Adipocyte (in vitro differentiated cells): ENCODE measurements at places on chromosomes 13 and 19.

GRCh38 chr13:109447667-109448066 lies 338.7 kb downstream of the IRS2 start:
- DNase-seq: no peak

GRCh38 chr19:51702825-51703574 lies 9.9 kb downstream of the SPACA6 start:
- DNase-seq: no peak

GRCh38 chr13:112616586-112617362 lies 28.8 kb upstream of the TUBGCP3 start:
- DNase-seq: peak; percentile 60

DNA sequence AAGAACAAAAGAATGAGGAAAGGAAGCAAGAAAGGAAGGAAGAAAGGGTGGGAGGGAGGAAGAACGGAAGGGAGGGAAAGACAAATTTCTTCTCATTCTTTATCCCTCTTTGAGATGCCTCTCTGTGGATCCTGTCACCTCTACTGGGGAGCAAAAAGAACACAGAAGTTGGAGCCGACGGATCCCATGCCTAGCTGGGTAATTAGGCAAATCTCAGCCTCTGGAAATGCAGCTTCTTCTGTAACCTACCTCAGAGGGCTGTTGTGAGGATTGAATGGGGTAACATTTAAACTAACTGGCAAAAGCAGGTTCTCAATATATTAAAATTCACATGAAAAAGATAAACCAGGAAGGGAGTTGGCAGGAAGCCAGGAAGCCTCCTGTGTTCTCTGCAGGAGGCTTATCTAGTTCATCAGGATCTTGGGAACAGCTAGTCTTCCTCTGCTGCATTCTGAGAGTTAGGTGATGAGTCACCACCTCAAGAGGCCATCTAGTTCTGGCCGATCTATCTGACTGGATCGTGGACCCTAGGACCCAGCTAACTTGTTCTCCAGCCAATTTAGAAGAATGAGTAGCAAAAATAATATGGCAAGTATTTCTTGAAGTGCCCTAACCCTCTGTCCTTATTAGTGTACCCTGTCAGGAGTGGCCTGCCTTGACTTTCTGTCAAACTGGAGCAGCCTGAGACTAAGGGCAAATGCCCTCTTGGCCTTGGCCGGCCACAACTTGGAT lies 15.2 kb upstream of the CPB2 start:
- peak; percentile 15 for DNase-seq

DNA sequence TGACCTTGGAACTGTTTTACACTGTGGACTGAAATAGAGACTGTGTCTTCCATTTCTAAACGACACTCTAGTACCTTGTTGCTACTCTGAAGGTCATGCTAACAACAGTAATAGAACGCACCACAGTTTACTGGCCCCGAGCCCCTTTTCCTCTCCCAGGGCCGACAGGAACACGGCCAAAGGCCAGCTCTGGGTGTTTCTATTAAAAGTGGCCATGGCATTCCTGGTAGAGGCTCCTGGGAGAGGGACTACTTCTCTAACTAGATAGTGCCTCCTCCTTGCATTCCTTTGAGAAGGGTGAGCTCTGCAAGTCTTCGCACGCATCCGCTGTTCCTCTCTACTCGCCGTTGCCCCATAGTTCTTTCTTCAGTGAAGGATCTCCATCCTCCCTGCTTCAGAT lies 18.7 kb upstream of the SIAH3 start:
- no peak for DNase-seq

- no peak for DNase-seq
Measured at GRCh38 chr13:68749796-68750195, 1357.8 kb upstream of the ATXN8OS start.

DNA sequence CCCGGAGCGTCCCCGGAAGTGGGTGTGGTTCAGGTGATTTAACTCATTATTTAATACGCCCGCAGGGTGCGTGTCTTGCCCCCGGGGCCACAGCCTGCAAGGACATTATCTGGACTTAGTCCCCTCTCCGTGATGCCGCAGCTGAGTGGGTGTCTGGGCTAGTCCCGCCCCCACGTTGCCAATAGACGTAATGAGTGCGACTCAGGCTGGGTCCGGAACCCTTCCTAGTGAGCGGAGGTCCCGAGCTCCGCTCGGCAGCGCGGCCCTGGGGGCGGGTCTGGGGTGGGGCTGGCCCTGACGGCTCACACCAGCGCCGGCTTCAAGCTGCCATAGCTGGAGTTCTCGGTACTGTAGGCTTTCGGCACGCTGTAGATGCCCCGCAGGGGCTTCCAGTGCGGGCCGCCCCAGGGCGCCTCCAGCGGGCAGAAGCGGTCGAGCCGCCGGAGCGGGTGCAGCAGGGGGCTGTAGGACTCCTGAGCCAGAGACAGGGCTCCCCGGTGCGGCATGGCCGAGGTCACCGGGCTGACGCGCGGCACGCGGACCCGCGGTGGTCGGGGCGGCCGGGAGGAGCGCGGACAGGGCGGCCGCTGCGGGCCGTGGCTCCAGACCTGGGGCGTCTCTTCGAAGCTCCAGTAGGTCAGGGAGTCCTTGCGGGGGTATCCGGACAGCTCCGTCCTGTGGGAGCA lies 918 bp upstream of the LHB start:
- peak; percentile 78 for DNase-seq

DNA sequence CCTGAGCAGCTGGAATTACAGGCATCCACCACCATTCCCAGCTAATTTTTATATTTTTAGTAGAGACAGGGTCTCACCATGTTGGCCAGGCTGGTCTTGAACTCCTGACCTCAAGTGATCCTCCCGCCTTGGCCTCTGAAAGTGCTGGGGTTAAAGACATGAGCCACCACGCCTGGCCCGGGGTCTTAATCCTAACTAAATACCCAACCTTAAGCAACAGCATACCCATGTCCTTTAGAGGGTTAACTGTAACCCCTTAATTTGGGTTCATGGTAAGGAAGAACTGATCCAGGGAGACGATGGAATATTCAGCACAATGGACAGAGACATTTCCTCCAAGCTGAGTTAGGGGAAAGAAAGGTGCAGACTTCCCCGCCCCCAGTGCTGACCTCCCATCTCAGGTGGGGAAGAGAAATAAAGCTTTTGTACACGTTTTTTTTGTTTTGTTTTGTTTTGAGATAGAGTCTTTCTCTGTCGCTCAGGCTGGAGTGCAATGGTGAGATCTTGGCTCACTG lies 8.7 kb upstream of the GALP start:
- peak; percentile 36 for DNase-seq
